ENCODE measurements at places on chromosomes 2 and 18. TPM values are rescaled to one million over a fixed set of nuclear protein-coding genes. Genes with fewer than 3 reads are reported as not detected.

- no peak for DNase-seq
Measured at GRCh38 chr2:10531874-10532637, 83.9 kb upstream of the ODC1 start.

DNA sequence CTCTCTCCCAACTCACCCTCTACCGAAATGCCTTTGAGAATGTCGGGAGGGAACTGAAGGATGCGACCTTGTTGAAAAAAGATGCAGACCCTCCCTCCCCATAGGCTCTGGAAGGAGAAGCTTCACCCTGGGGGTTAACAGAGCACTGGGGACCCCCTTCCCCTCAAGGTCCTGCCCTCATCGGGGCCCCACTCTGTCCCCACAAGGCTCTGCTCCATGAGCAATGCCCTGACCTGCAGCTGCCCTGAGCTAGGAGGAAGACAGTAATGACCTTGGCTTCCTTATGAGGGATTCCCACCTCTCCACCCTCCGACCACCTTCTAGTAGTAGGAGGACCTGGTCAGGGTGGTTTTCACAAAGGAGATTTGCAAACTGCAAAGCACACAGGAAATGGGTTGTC, 44.4 kb upstream of the HPCAL1 start:
- no peak for DNase-seq

DNA sequence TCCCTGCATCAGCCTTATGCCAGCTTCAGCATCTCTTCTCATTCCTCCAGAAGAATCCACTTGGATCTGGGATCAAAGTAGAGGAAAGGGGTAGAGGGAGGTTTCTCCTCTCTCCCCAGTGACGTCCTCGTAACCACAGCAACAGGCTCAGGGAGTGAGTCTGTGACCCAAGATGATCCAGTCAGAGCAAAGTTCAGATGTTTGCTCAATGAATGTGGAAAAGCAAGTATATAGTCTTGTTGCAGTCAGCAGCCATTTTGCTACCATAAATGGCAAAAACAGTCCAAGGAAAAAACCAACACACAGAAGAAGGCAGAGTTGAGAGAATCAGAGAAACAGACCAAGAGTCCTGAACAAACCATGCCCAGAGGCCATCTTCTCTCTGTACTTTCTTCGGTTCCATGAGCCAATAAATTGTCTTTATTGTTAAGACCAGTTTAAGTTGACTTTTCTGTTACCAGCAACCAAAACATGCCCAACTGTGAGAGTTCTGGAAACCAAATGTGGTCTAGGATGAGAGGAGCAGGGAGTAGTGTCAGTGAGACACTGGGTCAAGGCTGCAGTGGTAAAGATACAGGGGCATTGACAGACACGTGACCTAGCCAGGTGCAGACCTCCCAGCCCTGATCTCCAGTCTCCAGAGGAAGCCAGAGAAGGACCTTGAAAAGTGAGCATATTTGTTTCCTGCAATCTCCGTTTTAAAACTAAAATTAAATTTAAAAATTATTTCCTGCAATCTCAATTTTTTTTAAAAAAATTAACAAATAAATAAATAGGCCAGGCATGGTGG, 3.2 kb upstream of the CXCR1 start:
- DNase-seq = no peak

GRCh38 chr18:39958876-39959275, 1996.2 kb upstream of the PIK3C3 start:
- no peak for DNase-seq

GRCh38 chr2:100235098-100235497, 87.2 kb downstream of the LONRF2 start:
- DNase-seq = no peak

- peak; percentile 83 for DNase-seq
Measured at GRCh38 chr2:225074366-225074765, 32.1 kb upstream of the DOCK10 start.

DNA sequence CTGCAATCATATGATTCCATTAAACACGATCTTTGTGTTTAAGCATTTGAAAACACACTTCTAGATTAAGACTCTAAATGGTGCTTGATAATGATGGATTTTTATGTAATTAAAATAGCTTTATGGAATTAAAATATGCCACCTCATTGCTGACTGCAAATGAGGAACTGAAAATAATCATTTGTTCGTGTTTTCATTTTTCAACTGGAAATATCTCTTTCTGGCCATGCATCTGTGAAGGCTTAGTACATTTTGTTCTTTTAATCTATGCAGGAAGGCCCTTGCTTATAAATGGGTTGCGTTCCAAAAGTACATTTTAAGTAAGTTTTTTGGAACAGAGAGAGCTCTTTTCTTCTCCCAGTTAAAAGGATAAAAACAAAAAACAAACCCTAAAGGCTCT, 125.5 kb downstream of the MC4R start:
- DNase-seq = no peak

- DNase-seq = no peak
Measured at GRCh38 chr2:193542762-193543161, 1348.0 kb upstream of the TMEFF2 start.

- DNase-seq = no peak
Measured at GRCh38 chr2:179765666-179766065, 95.7 kb downstream of the ZNF385B start.

DNA sequence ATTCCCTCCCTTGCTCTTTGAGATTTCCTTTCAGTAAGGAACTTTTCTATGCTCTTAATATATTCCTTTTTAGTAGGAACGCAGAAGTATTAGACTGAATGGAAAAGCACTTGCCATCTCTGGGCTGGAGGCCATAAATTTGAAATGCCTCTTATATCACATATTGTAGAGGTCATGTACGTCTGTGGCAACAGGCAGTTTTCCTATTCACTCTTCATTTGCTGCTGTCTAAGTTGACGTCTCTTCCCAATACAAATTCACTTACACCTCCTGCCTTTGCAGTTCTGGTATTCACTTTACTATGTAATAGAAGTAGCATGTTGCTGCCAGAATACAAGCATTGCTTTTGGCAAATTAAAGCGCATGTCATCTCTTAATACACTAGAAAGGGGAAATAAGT, 34.7 kb downstream of the MGAT4A start:
- DNase-seq = no peak

DNA sequence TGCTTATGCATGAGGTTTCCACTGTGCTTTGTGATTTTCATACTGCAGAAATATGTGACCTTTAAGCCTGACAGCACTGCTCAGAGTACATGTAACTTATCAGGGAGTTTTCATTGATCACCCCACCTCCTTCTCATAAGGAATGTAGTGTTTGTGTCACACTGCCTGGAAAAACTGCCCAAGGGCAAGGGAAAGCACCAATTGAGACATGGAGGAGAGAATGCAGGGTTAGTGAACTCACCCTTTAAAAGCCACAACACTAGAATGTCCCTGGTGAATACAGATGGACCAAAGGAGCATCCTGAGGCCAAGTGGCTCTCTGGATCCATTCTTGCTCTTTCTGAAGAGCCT, 147.2 kb upstream of the SPATS2L start:
- no peak for DNase-seq

DNA sequence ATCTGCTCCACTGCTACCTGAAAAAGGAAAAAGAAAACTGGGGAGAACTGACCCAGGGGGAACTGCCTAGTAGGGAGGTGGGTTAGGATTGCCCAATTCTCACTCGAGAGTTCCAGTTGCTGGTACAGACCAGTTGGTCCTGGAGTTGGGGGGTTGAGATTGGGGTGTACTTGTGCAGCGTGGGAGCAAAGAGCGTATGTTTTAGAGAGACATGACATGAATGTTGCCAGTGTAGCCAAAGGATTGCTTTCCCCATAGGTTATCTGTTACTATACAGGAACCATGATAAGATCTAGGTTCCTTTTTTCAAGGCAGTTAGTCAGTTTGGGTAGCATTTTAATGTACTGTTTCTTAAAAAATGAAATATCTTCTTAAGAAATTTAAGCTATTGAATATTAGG, 68.6 kb downstream of the APLF start:
- DNase-seq = no peak

DNA sequence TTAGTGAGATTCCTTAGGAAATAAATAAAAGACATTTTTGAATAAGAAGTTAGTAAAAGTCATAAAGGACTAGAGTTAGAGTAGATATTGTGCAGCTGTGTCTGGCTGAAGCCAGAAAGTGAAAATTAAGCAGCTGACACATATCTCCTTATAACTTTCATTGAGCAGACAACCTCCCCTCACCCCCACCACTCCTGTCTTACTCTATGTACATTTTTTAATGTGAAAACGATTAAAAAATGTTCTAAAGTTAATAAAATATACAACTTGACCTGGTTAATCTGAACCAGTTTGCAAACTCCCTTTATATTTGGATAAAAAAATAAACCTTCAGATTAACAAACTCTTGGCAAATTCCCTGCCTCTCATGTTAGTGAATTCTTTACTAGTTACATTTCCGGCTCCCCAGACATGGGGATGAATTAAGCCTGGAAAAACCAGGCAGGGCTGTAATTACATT, 462.8 kb downstream of the MEIS1 start:
- peak; percentile 74 for DNase-seq

DNA sequence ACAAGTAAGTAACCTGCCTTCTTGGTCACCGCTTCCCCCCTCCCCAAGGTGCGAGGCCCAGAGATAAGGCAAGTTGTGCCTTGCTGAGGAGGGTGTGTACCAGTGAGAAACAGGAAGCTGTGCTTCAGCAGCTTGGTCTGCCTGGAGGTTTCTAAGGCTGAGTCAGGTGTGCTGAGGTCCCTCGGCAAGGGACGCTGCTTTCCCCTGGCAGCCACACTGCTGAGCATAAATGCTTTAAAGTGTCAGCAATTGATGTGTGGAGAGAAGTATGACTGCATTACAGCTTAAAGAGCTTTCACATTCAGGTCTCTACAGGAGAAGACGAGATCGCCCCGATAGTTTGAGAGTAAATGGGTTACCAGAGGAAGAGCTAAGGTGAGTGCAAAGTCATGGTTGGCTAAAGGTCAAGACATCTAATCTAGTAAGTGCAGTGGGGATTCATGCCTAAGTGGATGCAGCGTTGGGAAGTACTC, 86.9 kb downstream of the LIMS1 start:
- no peak for DNase-seq

DNA sequence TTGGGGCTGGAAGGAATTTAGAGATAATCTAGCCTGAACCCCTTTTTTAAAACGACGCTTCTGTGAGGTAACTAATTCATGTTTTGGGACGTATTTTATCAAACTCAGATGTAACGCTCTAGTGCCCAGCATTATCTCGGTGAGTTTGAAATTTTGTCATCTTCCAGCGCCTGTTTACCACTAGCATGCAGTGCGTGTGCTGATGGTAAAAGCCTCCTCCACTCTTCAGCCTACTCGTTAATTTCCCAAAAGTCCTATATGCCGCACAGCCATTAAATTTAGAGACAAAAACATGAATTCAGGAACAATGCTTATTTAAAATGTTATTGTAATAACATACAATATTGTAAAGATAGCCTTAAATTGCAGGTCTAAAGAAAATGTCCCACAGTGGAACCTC, 2.8 kb downstream of the ZCCHC2 start:
- DNase-seq = no peak

GRCh38 chr2:28654663-28655320, 96.8 kb upstream of the PPP1CB start:
- DNase-seq = peak; percentile 47

DNA sequence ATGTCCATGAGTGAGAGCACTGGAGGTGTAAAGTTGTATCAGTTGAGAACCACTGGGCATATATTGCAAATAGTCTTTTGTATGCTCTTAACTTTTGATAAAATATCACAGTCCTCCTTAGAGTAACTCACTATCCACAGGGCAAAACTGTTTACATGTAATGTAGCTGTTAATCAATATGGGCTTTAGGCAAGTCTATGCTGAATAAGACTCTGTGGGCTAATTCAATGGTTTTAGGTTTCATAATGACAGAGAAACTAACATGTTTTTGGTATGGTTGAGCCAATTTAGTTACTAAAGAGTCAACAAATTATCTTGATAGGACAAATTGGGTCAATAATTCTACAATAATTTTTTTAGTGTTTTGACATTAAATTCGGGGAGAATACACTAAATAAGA, 1134.9 kb upstream of the FAM98A start:
- no peak for DNase-seq

DNA sequence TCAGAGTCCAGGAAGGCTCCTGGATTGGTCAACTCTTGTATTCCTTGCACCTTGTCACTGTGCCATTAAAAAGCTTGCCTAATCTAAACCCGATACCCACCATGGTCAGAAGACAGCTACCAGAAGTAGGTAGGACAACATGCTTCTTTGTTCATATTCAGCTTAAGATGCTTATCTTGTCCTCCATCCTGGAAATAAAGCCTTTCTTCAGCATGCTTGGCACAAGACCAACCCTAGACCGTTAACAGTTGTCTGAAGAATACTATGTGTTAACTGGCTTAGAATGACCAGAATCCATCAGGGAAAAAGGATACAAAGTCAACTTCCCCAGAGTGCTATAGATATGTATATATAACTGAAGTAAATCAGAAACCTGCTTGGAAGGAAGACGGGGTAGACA, 193.9 kb downstream of the ZRANB3 start:
- no peak for DNase-seq

DNA sequence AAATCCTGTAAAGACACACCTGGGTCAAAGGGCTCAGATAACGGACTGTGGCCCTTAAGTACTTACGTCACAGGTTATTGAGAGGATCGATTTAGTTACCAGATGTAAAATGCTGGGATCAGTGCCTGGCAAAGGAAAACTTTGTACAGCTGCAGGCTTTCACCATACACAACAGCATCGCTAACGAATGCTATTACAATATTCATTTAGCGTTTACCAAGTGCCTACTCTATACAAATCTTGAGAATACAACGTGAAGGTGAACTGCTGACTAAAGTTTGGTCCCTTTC, 619 bp upstream of the MSH6 start:
- DNase-seq = no peak

- DNase-seq = no peak
Measured at GRCh38 chr18:61637905-61638595, 254.8 kb downstream of the RNF152 start.

- DNase-seq = no peak
Measured at GRCh38 chr18:13287372-13287771, 68.8 kb downstream of the LDLRAD4 start.

Gene TUBA4A
- 9.7 TPM for total RNA-seq

Gene SLC16A14
- total RNA-seq = 0.49 TPM

Gene FNDC4
- 7.3 TPM for total RNA-seq

Gene REEP1
- not detected for total RNA-seq

Gene MARCHF4
- total RNA-seq = 0.57 TPM

Gene LOXL3
- total RNA-seq = 11.9 TPM

Gene RGPD4
- total RNA-seq = 0.16 TPM

Gene CCDC68
- 7.4 TPM for total RNA-seq

Gene UNC50
- 49.6 TPM for total RNA-seq

Gene INHBB
- not detected for total RNA-seq

Gene RAB3GAP1
- total RNA-seq = 80.0 TPM

Gene TRABD2A
- total RNA-seq = 0.33 TPM

Gene CFC1
- not detected for total RNA-seq

Gene ONECUT2
- total RNA-seq = under 0.01 TPM

Gene ACMSD
- not detected for total RNA-seq

Gene KCNJ13
- not detected for total RNA-seq
